ENCODE measurements at places on chromosomes 6 and 20.

DNA sequence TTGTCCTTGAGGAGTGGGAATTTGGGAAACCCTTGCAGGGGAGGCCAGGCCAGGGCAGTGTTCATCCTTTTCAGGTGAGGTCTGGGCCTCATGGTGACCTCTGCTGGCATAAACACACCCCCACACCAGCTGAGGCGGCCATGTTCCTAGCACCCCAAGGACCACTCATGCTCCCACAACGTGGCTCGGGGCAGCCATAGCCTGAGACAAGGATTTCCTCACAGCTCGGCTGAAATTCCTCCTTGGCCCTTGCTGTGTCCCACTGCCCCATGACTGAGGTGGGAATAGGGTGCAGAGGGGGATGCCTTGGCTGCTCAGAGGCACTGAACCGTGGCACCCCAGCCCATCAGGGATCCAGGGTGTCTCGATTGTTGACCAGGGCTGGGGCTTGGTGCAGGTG is 27.3 kb upstream of the SPDEF start:
- DNase-seq = no peak

- DNase-seq = no peak
Observed at GRCh38 chr20:54063992-54064676, 6.3 kb downstream of the BCAS1 start.

GRCh38 chr6:150967910-150968309 is 102.4 kb downstream of the MTHFD1L start:
- no peak for DNase-seq

- DNase-seq = no peak
Observed at GRCh38 chr20:24106150-24106800, 117.7 kb upstream of the GGTLC1 start.

GRCh38 chr6:35019171-35019570 is 122.0 kb downstream of the TCP11 start:
- DNase-seq = no peak

DNA sequence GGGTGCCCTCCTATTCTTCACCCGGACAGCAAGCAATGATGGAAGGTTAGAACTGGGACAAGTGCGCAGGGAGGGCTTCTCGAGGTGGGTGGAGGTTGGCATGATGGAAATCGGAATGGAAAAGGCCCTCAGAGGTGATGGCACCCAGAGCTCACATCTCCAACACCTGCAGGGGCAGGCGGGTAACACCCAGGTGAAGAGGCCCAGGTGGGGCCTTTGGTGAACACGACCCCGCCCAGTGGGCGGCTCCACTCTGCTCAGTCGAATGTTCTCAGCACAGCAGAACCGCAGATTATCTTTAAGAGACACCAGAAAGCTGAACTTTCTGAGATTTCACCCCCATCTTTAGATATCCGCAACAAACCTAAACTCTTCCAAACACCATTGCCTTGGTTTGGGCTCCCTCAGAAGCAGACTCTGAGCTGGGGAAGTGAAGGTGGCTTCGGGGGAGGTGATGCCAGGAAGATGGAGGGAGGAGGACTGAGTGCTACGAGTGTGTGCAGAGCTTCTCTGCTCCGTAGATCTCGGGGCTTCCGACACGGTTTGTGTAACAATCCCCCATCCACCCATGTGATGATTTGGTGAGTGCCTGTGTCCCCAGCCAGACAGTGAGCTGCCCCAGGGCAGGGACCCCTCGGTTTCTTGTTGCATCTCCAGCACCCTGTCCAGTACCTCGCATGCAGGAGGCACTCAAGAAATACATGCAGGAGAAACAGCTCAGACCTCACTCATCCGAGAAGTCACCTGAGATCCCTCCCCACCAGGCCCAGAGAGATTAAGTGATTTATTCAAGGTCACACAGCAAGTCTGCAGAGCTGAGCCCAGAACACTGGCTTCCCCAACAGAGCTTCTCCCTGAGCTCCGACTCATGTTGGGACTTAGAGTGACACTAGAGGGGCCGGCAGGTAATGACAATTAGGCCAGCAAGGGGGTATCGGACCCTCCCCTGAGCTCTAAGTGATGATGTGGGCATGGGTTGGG is 45.4 kb downstream of the BPIFB1 start:
- no peak for DNase-seq

DNA sequence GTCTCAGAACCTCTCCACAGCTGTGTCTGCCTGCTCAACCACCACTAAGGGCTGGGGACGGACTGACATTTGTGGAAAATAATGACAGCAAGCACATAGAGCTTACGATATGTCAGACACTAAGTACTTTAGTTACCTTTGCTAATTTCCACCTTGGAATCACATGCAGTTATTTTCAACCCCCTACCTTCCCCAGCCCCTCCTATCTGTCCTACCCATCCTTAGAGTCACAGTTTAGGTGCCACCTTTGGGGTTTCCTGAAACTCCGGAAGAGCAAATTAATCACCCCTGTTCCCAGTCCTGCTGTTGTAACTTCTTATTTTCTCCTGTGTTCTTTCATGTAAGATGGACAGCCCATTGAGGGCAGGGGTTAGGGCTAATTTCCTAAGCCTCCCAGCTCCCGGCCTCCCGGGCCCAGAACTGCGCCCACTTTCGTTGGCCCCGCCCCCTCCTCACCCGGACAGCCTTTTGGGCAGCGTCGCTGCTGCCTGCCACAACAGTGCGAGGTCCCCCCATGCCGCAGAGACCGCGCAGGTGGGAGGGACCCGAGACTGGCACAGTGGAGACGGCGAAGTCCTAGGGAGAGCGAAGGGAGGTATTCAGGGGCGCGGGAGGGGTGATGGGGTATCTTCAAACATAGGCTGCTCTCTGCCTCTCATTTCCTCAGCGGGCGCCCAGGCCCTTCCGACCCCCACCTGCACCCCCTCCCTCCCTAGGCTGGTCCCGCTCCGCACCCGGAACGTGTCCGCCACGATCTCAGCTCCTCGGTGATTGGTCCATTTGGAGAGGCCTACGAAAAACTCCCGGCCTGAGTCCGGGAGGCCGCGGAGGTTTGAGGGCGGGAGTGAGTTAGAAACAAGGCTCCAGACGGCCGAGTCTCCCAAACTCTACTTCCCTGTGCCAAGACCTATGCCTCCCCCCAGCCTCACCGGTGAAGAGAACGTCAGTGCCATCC is 1.1 kb downstream of the DDAH2 start:
- peak; percentile 92 for DNase-seq

DNA sequence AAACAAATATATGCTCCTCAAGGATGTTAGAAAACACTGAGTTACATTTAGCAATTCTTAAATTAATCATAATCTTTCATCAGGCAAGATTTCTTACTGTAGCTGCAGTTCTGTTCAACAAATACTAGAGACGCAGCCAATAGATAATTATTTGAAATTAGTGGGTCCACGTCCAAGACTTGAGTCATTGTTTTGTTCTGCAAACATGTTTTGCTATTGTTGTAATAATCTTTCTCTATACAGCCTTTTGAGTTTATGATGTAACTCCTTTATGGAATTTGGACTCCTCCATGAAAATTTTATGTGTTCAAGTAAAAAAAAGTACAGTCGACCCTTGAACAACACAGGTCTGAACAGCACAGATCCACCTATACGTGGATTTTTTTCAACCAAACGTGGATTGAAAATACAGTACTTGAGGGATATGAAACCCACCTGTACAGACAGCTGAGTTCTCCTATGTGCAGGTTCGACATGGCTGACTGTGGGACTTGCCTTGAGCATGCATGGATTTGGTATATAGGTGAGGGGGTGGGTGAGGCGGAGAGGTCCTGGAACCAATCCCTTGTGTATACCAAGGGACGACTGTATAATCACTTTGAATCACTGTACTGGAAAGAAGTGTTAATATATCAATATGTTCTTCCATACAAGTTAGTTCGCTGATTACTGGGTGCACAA is 41.3 kb upstream of the SLC22A16 start:
- DNase-seq = no peak

GRCh38 chr6:12238219-12238618 is 51.9 kb upstream of the EDN1 start:
- no peak for DNase-seq

DNA sequence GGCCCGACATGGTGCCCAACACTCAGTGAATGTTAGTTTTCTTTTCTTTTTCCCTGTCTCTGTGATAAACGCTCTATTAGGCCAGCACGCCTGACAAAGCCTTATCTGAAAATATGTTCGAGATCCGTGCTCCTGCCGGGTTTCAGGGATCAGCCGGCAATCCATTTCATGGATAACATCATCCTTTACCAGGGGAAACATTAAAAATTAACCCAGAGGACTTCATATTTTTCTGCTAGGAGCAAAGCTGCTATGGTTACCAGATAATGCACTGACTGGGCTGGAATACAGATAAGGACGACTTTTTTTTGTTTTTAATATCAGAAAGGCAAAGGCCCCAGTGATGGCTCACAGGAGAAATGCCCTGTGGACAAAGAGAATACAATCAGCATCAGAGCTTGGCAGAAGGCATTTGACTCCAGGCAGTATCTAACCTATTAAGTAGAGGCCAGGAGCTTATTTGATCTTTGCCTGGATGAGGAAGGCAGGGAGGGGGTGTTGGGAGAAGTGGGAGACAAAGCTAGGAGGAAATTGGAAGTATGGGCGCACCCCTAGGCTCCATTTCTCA is 482.0 kb upstream of the CHD6 start:
- no peak for DNase-seq

- no peak for DNase-seq
Observed at GRCh38 chr20:4722993-4723392, 1.3 kb downstream of the PRND start.

All from HL-60 (cell line).